ENCODE measurements at places on chromosomes 11 and 22.

GRCh38 chr11:126129727-126130671, 67.3 kb upstream of the CDON start:
- DNase-seq = no peak

DNA sequence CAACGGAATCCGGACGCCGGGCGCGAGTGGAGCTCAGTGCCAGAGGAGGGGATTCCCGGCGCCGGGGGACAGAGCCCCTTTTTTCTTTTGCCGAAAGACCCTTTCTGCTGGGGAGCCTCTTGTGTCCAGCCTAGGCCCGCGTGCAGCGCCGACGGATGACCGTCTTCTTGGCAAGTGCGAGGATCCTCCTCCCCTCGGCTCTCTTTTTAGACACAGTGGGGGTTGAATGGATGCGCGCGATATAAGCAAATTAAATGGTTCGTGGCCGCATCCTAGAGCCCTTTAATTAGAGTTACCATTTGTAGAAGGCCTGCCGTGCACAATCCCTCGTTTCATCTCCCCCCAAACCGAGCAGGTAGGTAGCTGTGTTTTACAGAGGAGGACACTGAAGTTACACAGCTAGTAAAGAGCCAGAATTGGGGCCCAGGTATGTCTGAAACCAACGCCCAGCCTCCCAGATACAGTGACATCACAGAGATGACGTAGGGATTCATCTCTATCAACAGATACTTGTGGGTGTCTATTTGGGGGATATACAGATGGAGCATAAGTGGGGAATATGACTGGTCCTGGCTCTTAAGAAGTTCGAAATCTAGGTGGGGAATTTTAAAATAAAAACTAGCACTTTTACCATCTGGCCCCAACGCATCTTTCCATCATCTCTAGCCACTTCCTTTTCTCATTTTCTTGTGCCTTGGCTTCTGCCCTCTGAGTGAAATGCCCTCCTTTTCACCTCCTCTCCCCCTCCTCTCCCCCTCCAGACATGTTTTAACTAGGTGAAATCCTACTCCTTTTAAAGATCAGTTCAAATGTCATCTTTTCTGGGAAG, 875 bp downstream of the TCP11L1 start:
- DNase-seq = no peak

GRCh38 chr11:89175796-89176195, 1.9 kb upstream of the TYR start:
- peak; percentile 0 for DNase-seq

GRCh38 chr22:24067587-24068376, 56.7 kb downstream of the CABIN1 start:
- DNase-seq = no peak

GRCh38 chr11:112229746-112230433, 3.7 kb downstream of the PTS start:
- peak; percentile 76 for DNase-seq

GRCh38 chr11:12042215-12042676, 33.8 kb upstream of the DKK3 start:
- peak; percentile 94 for DNase-seq

- DNase-seq = no peak
Measured at GRCh38 chr22:48565901-48566501, 1261.7 kb downstream of the BRD1 start.

GRCh38 chr11:20634781-20635180, 34.6 kb upstream of the NELL1 start:
- no peak for DNase-seq

- peak; percentile 11 for DNase-seq
Measured at GRCh38 chr11:118791961-118792569, 1.1 kb upstream of the DDX6 start.

- no peak for DNase-seq
Measured at GRCh38 chr11:7969756-7970646, 4.8 kb upstream of the NLRP10 start.

GRCh38 chr11:124541204-124541603, 2.2 kb downstream of the OR8B12 start:
- DNase-seq = no peak

- peak; percentile 39 for DNase-seq
Measured at GRCh38 chr11:39365809-39366436, 2093.5 kb downstream of the LRRC4C start.

- DNase-seq = peak; percentile 79
Measured at GRCh38 chr11:38089726-38090125, 1491.7 kb upstream of the RAG2 start.

GRCh38 chr11:8913961-8914660, 3.1 kb downstream of the AKIP1 start:
- DNase-seq = peak; percentile 73

DNA sequence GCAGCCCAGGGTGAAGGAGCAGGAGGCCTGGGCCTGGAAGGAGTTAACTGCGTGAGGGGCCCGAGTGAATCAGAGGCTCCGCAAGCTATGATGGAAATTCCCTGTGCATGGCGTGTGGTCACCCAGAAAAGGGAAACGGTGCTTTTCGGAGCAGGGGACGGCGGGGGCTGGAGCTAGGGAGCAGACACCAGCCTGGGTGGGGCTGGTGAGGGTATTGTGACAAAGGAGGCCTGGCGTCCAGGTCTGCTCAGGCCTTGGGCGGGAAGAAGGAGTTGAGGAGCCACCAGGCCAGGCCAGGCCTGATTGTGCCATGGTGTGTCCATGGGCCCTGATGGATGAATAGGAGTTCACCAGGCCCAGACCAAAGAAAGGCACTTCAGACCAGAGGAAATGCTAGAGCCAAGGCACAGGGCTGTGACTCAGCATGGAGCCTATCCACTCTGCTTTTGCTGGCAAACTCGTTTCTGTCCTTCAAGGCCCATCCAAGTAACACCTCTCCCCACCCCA, 12.8 kb upstream of the SPI1 start:
- DNase-seq = no peak

- peak; percentile 88 for DNase-seq
Measured at GRCh38 chr11:71580057-71581003, 2.3 kb downstream of the KRTAP5-11 start.

DNA sequence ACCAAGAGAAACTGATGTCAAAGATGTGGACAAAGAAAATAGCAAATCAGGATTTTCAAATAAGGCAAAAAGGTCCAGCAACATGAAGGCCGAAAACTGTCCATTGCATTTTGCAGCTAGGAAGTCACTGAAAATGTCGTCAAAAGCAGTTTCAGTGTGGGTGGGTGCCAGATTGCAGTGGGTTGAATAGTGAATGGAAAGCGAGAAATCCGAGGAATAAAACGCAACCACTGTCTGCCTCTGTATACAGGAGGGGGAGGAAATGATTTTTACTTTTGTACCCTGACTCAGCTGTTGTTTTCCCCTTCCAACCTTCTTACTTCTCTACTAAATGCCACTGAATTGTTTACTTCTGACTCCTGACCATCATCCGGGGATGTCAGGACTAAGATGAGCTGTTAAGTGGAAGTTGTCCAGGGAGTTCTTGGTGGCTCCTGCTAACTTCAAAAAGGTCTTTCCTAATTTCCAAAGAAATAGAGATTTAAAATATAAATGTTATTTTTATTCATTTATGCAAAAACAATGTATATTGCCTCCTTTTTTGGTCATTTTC, 64.9 kb upstream of the BIRC3 start:
- DNase-seq = no peak

DNA sequence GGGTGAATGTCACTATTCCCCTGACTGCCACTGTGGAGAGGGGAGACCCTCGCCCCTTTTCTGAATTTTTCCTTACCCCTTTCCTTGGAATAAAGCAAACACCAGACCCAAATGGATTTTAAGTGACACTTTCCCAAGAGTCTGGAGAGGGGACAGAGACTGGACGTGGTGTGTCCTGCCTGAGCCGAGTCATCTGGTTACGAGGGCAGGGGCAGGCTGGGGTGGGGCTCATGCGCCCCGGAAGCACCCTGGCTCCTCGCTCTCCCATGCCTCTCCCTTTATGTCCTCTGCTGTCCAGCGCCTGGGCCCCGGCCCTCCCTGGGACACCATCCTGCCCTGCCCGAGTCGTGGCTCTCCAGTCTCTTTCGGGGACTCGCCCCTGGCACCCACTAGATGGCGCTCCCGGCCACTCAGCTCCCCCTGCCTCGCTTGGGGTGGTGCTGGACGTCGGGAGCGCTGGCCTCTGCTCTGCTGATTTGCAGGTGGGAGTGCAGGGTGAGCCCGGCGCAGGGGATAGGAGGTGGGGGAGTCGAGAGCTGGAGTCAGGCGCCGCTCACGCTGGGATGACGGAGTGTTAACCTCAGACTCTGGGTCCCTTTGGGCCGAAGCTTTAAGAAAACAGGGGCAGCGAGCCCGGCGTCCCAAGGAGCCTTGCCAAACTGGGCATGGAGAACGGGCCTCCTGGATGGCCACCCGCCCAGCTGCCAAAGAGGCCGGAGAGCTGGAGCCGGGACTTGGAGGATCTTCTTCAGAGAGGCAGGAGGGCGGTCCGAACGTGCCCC, 89.8 kb downstream of the RPS6KA4 start:
- DNase-seq = peak; percentile 61

DNA sequence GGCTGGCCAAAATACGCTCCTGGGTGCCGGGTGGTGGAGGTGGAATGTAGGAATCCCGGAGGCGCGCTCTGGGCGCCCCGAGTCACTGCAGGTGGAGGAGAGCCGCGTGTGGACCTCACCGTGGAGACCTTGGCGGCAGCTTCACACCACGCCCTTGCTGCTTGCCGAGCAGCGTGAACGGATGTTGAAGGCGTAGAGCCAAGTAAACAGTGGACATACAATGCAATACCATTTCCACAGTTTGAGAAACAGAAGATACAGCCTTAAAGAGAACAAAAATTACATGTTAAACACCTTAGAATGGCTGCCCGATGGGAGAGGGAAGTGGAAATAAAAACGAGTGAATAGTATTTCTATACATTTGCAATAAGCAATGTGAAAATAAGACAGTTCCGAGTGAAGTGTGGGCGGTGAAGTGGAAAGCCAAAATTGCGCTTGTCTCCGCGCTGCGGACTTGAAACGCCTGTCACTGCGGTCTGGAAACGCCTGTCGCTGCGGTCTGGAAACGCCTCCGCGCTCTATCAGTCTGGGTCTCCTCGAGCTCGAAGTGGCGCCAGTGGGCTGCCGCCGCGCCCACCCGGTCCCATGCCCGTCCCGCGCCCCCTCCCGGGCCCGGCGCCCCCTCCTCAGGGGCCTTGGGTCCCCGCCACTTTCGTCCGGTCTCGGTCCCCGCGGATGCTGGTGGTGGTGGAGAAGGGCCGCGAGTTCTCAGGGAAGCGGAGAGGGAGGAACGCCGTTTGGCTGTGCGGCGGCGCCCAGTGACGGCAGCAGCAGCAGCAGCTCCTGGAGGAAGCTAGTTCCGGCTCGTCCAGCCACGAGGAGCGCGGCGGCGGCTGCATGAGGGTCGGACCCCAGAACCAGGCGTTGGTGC, 1.6 kb downstream of the NCR3LG1 start:
- DNase-seq = peak; percentile 84
